ENCODE measurements at places on chromosomes 11 and 22.

DNA sequence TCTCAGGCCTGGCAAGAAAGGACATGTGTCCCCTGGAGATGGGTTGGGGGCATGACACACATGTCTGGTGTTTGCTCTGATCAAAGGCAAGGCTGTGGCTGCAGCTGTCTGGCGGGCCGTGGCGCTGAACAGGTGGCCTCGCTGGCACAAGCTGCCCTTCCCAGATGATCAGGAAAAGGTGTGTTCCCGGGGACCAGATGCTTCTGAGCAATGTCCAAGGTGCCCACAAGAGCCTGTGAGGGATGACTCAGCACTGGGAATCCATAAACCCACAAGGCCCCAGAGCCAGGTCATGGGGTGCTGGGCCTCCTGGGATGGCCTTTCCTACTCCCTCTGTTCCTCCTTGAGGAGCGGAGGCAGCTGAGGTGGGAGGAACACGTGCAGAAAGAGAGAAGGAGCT lies 9.7 kb upstream of the LRP5 start:
- no peak for DNase-seq

DNA sequence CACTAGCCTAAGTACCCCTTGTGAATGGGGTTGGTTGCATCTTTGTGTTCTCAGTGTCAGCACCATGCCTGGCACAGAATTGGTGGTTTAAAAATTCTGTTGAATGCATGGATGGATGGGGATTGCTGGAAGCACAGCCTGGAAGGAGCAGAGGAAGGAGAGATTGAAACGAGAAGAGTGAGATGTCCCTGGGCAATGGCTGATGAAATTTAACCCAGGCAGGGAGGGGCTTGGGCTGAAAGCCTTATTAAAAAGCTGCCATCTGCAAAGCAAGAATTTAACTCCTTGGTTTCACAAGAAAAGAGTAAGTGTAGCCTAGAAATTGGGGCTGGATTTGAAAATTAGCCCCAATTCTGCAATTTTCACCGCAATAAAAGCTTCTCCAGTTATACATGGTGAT lies 126.7 kb downstream of the TEAD1 start:
- DNase-seq, result no peak

GRCh38 chr11:114121804-114122504 lies 62.4 kb downstream of the ZBTB16 start:
- no peak for DNase-seq

DNA sequence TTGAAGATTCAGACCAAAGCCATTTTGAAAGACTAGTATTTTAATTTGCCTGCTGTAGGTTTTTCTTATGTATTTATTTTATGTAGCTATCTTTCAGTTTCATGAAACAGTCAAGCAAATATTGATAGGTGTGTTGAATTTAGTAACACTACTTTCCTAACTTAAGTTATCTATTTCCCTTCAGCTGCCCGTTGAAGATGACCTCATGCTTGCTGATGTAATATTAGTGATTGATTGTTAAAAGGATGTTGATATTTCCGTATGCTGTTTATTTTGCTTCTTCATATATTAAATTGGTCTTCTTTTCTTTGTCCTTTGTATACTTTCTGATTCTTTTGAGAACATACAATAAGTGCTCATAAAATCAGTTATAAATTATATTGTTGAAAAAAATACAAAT lies 86.8 kb upstream of the CHORDC1 start:
- DNase-seq, result no peak

- DNase-seq, result no peak
These were observed 590.5 kb downstream of the ETS1 start for GRCh38 chr11:127996825-127997224.

DNA sequence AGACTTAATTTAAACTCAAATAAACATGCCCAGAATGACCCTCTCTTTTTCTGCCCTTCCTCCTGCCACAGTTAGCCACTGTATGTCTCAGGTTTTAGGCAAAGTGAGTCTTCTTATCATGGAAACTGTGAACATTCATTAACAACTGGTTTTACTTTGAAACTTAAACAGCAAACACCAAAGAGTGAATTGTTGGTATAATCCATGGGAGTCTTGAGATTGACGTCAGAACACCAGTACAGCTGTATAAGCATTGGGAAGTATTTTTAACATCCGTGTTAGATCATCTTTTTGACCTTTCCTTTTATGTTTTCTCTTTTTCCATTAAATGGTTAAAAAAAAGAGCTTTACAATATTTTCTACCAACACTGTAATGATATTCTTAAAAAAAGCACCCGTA lies 38.9 kb downstream of the ARHGEF12 start:
- no peak for DNase-seq

- no peak for DNase-seq
These were observed 27.7 kb downstream of the RSPH14 start for GRCh38 chr22:23113847-23114720.

DNA sequence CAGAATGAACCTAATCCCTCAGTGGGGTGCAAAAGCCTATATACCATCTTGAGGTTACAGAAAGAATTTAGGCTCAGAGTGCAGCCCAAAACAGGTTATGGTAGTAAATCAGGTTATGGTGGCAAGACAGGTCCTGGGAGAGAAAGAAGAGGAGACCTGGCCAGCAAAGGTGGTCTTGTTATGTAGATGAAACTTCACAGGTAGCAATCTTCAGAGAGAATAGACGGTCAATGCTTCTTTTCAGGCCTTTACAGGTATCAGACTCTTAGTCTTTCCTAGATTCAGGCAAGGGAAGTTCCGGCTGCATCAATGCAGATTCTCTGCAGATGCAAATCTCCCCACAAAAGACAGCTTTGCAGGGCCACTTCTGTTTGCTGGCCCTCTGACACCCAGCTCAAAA lies 45.8 kb upstream of the SORL1 start:
- no peak for DNase-seq

DNA sequence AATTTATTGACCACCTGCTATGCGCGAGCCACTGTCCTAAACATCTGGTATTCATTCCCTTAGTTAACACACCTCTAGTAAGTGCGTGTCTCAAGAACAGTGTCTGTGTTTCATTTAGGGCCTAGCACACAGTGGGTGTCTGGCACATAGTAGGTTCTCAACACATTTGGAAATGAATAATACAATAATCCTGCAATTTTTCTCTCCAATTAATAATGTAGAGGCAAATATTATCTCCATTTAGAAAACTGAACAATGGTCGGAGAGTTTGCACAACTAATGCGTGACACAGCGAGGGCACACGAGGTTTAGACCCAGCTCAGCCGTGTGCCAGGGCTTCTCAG lies 4.0 kb upstream of the NCF4 start:
- no peak for DNase-seq

GRCh38 chr11:101567071-101567470 lies 16.7 kb downstream of the TRPC6 start:
- DNase-seq, result no peak

GRCh38 chr11:35967042-35967441 lies 23.2 kb downstream of the LDLRAD3 start:
- DNase-seq, result no peak

DNA sequence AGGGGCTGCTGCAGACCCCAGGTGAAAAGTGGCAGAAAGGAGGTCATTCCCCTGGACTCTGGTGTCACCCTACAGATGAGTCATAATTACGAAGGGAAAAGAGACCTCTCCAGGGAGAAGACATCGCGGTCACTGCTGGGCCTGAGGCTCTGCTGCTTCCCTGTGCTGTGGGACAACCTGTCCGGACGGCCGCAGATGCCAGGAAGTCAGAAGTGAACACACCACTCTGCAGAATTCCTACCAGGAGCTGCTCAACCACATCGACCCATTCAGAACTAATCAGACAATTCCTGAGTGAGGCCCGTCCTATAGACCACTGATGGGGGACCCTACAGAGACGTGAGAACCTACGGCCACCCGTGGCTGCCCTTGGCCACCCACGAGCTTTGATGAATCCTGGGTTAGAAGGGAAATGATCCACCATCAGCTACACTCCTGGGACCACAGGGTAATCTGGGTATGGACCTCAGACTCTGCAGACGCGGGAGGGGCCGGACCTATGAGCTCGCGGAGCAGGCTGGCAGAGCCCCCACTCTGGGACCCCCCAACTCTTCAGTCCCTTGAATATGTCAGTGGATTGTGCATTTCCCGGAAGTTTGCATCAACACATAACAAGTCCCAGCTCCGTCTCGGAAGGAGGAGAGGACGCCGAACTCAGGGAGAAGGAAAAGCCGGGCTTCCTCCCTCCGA lies 636.7 kb downstream of the BRD1 start:
- no peak for DNase-seq

DNA sequence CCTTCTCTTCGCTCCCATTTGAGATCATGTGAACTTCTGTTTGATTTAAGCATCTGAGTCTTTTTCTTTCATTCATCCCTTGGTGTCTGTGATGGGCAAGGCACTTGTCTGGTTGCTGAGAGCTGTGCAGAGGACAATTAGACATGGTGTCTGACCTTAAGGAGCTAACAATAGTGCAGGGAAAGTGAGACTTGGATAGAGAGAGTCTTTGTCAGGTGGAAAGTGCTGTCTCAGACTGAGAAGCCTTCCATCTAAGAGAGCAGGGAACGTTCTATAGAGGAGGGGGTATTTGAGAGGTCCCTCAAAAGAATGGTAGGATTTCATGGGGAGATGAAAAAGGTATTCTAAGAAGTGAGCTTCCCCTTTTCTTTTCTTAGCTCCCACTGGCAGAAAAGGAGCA lies 14.1 kb downstream of the MICAL3 start:
- DNase-seq, result no peak

DNA sequence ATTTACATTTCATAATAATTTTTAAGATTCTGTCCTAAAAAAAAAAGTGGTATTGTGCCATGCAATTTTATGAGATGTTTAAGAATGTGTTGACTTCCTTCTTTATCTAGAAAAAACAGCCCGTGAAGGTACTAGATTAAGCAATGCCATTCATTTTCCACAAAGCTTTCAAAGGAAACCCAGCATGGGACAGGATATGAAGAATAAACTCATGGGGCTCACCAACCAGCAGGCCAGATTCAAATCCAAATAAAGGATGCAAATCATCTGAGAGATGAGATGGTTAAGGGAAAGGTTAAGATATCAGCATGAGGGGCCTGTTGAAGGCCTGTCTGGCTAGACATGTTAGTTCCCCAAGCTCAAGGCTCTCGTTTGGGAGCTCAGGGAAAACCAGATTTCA lies 199.1 kb downstream of the SWAP70 start:
- DNase-seq, result no peak

- no peak for DNase-seq
These were observed 31.8 kb downstream of the FEZ1 start for GRCh38 chr11:125464270-125464662.

DNA sequence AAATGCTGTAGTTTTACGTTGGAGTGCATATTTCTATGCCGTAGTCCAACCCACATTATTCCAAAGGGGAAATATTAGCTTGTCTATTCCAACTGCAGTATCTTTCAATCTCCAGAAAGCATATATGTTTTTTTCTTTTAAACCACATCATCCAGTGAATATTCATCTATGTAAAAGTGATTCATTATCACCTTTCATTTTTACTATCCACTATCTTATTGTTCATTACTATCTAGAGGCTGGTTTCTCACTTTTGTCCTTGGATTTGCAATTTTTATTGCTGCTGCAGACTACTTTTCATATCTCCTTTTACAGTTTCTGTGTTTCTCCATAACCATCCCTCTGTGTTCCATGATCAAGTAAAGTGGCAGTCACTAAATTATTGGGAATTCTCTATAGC lies 1097.2 kb upstream of the TENM4 start:
- DNase-seq, result no peak

DNA sequence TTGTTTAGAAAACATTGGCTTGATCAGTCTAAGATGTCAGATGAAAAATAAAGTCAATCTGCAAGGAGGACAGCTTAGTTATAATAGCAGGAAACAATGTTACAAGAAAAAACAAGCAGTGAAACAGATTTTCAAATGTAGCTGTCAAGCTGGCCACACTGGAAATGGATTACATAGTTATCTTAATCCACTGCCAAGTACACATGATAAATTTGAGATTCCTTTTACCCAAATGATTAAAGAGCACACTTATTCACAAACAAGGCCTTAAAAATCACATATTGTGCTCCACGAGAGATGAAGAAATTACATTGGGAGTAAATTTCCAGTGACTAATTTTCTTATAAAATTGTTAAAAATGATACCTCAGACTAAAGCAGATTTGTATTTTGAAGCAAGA lies 17.5 kb upstream of the ESAM start:
- no peak for DNase-seq

GRCh38 chr11:61272731-61273130 lies 22.4 kb downstream of the VWCE start:
- no peak for DNase-seq

DNA sequence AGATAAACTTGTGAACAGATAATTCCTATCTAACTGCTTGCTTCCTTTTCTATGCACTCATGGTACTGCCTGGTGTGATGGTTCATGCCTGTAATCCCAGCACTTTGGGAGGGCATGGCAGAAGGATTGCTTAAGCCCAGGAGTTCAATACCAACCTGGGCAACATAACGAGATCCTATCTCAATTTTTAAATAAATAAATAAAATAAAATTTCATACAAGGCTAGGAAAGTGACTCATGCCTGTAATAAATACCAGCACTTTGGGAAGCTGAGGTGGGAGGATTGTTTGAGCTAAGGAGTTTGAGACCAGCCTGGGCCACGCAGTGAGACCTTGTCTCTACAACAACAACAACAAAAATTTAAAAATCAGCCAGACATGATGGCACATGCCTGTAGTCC lies 166.6 kb downstream of the COMMD9 start:
- no peak for DNase-seq

GRCh38 chr22:24471570-24471969 lies 23.6 kb upstream of the UPB1 start:
- no peak for DNase-seq

GRCh38 chr22:45884201-45885062 lies 92.5 kb downstream of the WNT7B start:
- DNase-seq, result no peak

- no peak for DNase-seq
These were observed 53.2 kb downstream of the MN1 start for GRCh38 chr22:27748349-27748748.

- no peak for DNase-seq
These were observed 413.9 kb downstream of the TENM4 start for GRCh38 chr11:79026803-79027445.

DNA sequence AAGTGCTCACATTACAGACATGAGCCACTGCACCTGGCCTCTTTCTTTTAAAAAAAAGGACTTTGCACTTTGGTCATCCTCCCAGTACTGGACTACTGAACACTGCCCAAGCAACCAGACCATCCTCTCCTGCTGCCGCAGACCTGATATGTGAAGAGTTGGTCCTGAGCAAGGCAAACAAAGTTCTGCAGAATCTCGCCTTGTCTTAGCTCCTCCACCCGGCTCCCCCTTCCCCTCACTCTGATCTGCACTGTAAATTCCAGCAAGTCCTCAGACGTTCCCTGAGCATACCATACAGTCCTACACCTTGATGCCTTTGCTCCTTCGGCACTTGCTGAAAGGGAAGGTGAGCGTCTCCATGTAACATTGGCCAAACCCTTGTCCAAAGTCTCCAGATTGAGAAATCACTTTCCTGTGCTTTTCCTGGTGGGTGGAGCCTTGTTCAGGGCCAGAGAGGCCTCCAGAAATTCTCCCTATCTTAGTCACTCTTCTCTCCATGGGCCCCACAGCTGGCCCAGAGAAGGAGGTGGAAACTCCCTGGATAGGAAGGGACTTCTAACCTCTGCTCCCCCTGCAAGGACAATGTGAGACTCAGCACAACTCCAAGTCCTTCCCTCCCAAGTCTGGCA lies 47.0 kb upstream of the TIMP3 start:
- DNase-seq, result no peak

Data from NCI-H1092 (cell line).